Colonic mucosa (tissue), 4 donors: ENCODE measurements at places on chromosomes 5 and 9. TPM values are rescaled to one million over a fixed set of nuclear protein-coding genes. Genes with fewer than 3 reads are reported as not detected.

Gene PCBD2
- total RNA-seq, result 10.3 TPM

Gene PWWP2A
- 47.6 TPM for total RNA-seq

Gene FAM174A
- 17.6 TPM for total RNA-seq

Gene PCDHGB7
- total RNA-seq, result 2.5 TPM

Gene TLR4
- 3.2 TPM for total RNA-seq

Gene TAF11L10
- not detected for total RNA-seq

Gene CCNJL
- 14.6 TPM for total RNA-seq

Gene VCAN
- 9.8 TPM for total RNA-seq

Gene NFX1
- 27.6 TPM for total RNA-seq

Gene C1QTNF2
- total RNA-seq, result 0.64 TPM

Gene ANXA2R
- 1.3 TPM for total RNA-seq

Gene ADRB2
- 1.2 TPM for total RNA-seq

Gene PCDHGB2
- 0.47 TPM for total RNA-seq

Gene PALM2AKAP2
- total RNA-seq, result 0.69 TPM

Gene IRX1
- total RNA-seq, result not detected

Gene MCTP1
- 2.8 TPM for total RNA-seq

Gene SGCD
- total RNA-seq, result 1.0 TPM

Gene SPAAR
- total RNA-seq, result 2.6 TPM

Gene DENND4C
- total RNA-seq, result 91.4 TPM

Gene PHF24
- not detected for total RNA-seq

Gene IL4
- total RNA-seq, result not detected

Gene SOWAHA
- 12.4 TPM for total RNA-seq

Gene EMB
- 6.1 TPM for total RNA-seq

Gene NMUR2
- not detected for total RNA-seq

Gene MRPL50
- 9.5 TPM for total RNA-seq

Gene MEIKIN
- not detected for total RNA-seq

Gene PDE6A
- total RNA-seq, result 1.5 TPM

Gene STKLD1
- not detected for total RNA-seq

Gene CARD9
- total RNA-seq, result 1.7 TPM

Gene PPP3R2
- not detected for total RNA-seq

Gene HAVCR1
- 27.7 TPM for total RNA-seq

Gene PCDHGA10
- total RNA-seq, result 2.7 TPM

Gene SHOC1
- 0.37 TPM for total RNA-seq

Gene CARD6
- total RNA-seq, result 2.5 TPM

Gene TAF11L14
- total RNA-seq, result not detected

Gene SLC45A2
- not detected for total RNA-seq
